AG08395 (cell line): ENCODE measurements at places on chromosomes 7 and 10.

DNA sequence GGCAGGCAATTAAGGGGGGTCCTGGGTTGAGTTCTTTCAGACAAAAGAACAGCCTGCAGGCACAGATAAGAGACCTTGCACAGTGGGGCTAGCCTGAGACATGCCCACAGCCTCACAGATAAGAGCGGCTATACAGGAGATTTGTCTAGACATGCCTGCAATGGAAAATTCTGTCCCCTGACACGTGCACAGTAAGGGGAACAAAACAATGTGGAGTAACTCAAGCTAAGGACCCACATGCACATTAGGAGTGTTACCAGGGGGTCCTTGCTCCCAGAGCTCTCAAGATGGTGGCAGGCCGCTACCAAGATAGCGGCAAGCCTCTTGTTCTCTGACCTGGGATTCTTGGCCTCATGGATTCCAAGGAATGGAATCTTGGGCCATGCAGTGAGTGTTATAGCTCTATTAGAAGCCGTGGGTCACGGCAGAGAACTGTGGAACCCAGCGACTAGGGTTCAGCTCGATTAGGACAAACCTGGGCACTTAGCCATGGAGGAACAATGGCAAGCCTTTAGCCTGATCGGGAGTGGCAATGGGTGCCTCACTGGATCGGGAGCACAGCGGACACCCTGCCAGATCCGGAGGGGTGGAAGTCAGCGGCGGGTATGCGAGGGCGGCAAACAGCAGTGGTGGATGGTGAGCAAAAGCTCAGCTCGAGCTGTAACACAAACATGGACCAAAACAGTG lies 196.9 kb downstream of the CCSER2 start:
- no peak for DNase-seq

GRCh38 chr10:96090463-96090800 lies 39.7 kb upstream of the ZNF518A start:
- DNase-seq = no peak

GRCh38 chr10:49365675-49366415 lies 30.0 kb downstream of the DRGX start:
- no peak for DNase-seq

DNA sequence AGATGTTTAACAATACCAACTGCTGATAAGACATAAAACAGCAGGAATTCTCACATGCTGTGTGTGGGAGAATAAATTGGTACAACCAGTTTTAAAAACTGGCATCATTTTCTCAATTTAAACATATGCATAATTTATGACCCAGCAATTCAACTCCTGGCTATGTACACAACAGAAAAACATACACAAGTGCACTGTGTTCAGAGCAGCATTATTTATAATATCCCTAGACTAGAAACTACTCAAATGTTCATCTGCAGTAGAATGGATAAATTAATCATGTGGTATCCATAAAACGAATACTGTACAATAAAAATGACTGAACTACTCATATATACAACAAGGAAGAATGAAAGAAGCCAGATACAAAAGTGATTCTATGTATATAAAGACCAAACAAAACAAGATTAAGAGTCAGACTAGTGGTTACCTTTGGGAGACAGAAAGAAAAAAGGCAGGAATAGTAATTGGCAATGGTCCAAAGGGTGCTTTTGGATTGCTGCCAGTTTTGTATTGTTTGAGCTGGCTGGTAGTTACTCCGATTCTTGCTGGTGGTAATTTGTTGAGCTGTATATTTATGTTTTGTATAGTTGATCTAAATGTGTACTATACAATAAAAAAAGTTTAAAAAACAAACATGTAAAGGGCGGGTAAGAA lies 306.0 kb downstream of the TFEC start:
- DNase-seq = no peak

GRCh38 chr7:151800861-151801260 lies 76.1 kb downstream of the PRKAG2 start:
- no peak for DNase-seq

DNA sequence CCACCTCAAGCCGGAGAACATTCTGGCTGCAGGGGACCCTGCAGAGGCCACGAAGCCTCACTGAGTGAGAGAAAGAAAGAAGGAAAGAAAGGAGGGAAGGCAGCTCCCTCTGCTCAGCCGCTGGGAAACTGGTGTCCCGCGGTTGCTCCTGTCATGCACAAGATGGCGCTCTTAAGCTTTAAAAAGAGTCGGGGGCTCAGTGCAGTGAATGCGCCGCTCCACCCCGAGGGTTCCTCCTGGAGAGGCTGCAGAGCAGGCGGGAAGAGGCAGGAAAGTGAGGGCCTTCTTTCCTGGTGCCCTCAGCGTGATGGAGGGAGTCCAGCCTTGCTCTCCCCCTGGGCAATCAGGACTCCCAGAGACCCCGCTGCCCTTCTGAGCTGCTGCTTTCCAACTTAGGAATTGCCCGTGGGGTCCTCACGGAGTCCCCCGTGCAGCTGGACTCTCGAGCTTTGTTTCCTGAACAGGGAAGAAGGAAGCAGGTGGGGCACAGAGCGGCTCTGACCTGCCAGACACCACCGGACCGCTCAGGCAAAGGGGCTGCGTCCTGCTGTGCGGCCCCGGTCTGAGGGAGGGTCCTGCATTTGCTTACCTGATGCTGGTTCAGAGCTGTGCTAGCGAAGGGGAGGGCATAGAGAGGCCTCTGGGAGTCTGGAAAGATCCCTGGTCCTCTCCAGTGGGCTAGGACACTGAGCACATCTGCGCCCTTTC lies 141.9 kb upstream of the MKI67 start:
- DNase-seq = peak; percentile 21

- no peak for DNase-seq
Measured at GRCh38 chr10:13347043-13347499, 1.0 kb downstream of the SEPHS1 start.

GRCh38 chr10:34933676-34934075 lies 118.6 kb upstream of the PARD3 start:
- no peak for DNase-seq

DNA sequence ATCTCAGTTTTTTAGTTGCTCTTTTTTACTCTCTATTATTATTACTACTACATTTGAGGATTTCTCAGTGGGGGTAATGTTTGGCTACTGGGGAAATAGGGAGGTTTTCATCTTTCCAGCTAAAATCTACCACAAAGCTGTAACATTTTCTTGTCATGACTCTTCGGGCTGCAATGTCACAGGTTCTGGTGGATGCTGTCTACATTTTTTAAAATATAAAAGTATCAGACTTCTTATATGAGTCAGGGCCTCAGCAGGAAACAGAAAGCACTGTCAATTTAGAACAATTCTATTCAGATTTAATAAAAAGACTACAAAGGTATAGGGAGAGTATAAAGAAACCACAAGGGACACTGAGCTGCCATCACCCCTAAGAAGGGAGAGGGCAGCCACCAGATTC lies 61.6 kb downstream of the DNAJC12 start:
- DNase-seq = no peak

- peak; percentile 38 for DNase-seq
Measured at GRCh38 chr10:23556727-23557440, 118.0 kb downstream of the OTUD1 start.

- DNase-seq = peak; percentile 48
Measured at GRCh38 chr10:118720685-118721538, 33.9 kb downstream of the CACUL1 start.

GRCh38 chr7:149773446-149774236 lies at the start of gene ZNF467:
Gene ZNF467, minus strand, starts transcription at chr7:149773588. Its CDS starts 2,556 bp downstream, at chr7:149771032.
- no peak for DNase-seq

DNA sequence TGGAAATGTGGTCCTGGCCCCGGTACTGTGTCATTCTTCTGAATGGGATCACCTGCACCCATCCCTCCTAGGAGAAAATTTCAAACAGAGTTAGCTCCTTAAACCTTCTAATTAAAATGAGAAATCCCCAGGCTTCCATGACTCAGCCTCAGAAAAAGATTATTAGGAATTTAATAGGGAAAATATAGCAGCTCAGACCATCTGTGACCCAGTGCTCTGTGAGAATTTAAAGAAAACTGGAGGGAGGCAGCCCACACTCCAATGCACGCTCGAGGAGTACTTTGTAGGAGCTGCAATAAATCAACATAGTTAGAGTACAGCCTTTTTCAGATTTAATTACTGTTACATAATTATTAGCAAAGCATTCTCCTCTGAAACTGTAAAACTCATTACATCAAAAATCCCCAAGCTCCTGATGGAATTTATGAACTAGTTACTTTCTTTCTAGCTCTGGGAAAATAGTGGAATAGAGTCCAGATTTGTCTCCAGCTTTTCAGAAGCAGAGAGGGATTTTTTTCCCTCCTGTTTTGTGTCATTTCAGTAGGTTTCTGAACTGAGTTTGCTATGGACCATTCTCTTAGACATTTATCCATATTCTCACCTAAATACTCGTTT lies 30.1 kb downstream of the NEUROD6 start:
- no peak for DNase-seq

- no peak for DNase-seq
Measured at GRCh38 chr7:28258240-28258639, 77.6 kb upstream of the JAZF1 start.

DNA sequence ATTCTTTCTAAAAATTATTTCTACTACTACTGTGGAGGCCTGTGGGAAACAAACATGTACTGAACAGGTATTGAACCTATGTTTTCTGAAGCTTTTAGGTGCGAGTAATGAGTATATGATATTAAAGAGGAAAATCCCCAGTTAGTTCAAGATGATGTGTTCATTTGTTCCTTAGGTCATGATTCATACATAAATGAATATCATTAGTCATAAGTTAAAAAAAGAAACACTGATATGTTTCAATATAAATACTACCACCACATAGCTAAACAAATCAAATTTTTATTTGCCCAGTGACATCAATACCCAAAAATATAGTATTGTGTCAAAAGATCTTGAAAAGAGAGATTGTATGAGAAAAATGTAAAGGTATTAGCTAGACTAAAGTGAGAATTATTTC lies 210.7 kb upstream of the GNAI1 start:
- DNase-seq = no peak

GRCh38 chr10:121692626-121693025 lies 94.4 kb upstream of the FGFR2 start:
- no peak for DNase-seq

GRCh38 chr10:37101261-37101660 lies 24.1 kb upstream of the ANKRD30A start:
- no peak for DNase-seq

DNA sequence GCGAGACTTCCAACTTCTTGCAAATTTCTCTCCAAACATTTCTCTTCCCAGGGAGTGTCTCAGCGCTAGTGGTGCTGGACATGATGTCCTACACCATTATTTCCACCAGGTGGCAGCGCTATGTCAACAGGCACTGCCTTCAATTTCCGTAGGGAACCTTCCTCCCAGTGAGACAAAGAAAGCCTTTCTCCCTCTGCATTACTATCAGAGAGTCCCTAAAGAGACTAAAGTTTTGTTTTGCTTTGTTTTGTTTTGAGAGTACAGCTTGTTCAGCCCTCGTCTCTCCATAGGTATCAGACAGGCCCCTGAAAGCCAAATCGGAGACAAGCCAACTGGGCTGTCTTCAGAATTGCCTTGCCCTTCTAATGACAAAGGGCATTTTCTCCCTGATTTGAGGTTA lies 44.2 kb upstream of the GGCT start:
- DNase-seq = peak; percentile 87

DNA sequence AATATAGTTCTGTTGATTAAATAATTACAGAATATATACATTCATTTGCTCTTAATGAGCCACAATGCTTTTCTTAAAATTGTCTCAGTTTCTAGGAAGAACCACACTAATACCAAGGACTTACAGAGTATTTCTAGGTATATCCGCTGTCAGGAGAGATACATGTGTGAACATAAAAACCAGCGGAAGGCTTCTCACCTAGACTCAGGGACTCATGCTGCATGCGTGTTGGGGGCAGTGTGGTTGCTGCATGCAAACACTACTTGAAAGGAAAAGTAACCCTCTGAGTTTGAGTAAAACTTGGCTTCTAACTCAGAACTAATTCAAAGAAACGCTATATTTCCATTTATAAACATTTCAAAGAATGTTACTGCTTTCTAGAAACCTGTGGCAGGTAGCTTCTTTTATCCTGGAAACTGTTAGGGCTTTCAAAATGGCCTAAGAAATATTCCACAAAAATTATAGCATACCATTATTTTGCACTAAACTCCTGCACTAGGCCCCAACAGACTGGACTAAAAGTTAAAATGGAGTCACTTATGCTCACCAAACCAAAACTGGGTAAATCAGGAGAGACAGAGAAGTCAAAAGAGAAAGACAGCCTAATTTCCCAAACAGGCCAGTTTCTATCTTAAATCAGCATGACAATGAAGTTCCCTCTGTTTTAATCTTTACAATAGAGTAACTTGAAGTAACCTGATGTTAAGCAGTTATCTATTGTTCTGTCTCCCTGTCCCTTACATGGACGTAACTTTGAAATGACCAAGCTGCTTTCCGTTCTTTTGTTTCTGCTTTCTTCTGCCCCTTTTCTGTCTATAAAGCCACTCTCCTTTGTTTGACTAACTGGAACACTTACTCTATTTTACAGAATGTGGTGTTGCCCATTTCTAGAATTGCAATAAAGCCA lies 95.2 kb upstream of the FAM133B start:
- DNase-seq = no peak

DNA sequence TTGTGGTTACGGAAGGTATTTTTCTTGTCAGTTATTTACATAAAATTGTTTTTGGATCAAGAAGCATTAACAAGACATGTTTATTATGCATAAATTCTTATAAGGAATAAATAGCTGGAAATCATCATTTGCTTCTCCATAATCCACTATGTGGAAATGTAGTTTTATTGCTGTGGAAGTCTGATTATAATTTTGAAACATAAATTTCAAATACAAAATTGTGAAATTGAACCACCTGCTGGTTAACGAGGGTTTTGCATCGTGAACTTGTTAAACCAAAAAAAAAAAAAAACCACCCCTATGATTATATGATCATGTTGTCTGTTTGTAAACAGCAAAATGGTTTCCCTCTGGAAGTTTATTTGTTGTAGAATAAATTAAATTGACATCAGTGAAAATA lies 25.9 kb downstream of the ABRAXAS2 start:
- peak; percentile 49 for DNase-seq

DNA sequence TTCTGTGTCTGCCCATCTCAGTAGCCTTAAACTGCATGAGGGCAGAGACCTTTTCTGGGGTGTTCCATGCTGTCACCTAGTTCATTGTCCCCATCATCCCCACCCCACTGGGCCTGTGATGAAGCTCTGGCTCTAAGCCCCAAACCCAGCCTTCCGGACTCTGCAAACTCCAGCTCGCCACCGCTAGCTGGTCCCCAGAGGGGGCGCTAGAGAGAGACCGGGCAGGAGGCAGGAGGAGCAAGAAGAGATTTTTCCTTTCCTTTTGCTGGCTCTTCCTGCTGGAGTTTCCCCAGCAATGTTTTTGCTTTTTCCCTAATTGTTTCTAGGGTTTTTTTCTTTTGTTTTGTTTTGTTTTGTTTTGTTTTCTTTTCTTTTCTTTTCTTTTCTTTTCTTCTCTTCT lies 234.4 kb downstream of the TEX36 start:
- no peak for DNase-seq

GRCh38 chr7:30143748-30144251 lies 9.0 kb downstream of the MTURN start:
- DNase-seq = no peak

DNA sequence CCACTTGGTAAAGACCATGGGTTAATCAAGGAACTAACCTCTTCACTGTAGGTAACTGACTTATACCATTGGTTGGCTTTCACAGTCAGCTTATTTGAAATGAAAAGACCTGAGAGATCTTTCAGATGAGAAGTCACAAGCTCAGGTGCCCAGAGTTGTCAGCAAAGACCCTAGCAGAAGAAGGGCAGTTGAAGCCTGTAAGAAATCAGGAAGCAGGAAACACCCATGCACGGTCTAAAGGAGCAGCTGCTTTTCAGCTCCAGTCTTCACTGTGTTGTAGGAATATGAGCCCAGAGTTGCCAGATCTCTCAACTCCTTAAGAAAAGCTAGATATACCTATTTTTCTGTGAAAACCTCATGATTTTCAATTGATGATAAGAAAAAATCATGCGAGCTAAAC lies 130.0 kb downstream of the ARID5B start:
- no peak for DNase-seq

- peak; percentile 88 for DNase-seq
Measured at GRCh38 chr10:127922675-127923366, 15.9 kb downstream of the PTPRE start.
